GM12865 (cell line): ENCODE measurements at places on chromosomes 2 and 18.

- peak; percentile 41 for DNase-seq
These were observed 163.2 kb upstream of the CAVIN2 start for GRCh38 chr2:192010073-192010472.

- DNase-seq = peak; percentile 28
These were observed 3.9 kb downstream of the NEB start for GRCh38 chr2:151730262-151730975.

- DNase-seq = no peak
These were observed 195.9 kb upstream of the CYRIA start for GRCh38 chr2:16861530-16861929.

GRCh38 chr2:112183327-112184025, 45.3 kb downstream of the FBLN7 start:
- no peak for DNase-seq

- no peak for DNase-seq
These were observed 38.4 kb downstream of the LAMA1 start for GRCh38 chr18:7079231-7079630.

DNA sequence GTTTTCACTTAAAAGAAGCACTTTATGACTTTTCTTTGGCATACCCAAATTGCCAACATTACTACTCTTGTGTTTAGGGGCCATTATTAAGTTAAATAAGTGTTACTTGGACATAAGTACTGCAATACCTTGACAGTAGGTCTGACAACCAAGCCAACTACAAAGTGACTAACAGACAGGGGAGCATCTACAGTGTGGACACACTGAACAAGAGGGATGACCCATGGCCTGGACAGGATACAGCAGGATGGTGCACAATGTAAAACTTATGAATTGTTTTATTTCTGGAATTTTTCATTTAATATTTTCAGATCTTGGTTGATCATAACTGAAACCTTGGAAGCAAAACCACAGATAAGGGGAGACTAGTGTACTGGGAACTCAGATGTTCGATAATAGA, 4.0 kb upstream of the INPP1 start:
- DNase-seq = no peak
